ENCODE measurements at places on chromosomes 16 and 17. TPM values are rescaled to one million over a fixed set of nuclear protein-coding genes. Genes with fewer than 3 reads are reported as not detected.

FBXW10 gene
- 1.1 TPM for total RNA-seq

RAMP2 gene
- 0.65 TPM for total RNA-seq

UTS2R gene
- total RNA-seq: not detected

CD300LF gene
- not detected for total RNA-seq

HS3ST3A1 gene
- not detected for total RNA-seq

NGFR gene
- 0.69 TPM for total RNA-seq

SDR42E1 gene
- total RNA-seq: 1.6 TPM

KRTAP4-4 gene
- not detected for total RNA-seq

ALOX15B gene
- total RNA-seq: not detected

GALR2 gene
- 1.6 TPM for total RNA-seq

KPNB1 gene
- 325 TPM for total RNA-seq

PRMT7 gene
- total RNA-seq: 27.5 TPM

OR1F1 gene
- total RNA-seq: 0.38 TPM

TMED6 gene
- not detected for total RNA-seq

Data from A549 treated with RU486 at 1 μM for 4 hours (cell line).